Stimulated activated CD8-positive, alpha-beta memory T cell treated with anti-CD3 and anti-CD28 coated beads, Interleukin-7, amount 100 ng/mL, for 48 hours (primary cell): ENCODE measurements at places on chromosomes 13 and 19.

DNA sequence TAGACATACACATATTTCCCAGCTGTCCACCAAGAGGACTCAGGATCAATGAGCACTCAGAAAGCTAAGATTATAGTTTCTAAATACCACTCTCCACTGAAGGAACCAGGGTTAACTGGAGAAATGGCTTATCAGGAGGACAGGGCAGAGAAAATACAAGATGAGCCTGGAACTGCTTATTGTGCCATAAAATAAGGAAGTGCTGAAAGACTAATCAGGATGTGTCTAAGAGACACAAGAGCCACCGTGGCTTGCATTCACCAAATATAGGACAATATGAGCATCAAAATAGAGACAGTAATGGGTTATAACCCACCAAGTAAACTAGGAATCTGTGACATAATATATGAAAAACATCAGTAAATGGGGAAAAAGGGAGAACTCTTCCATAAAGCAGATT is 32.8 kb downstream of the KLF12 start:
- DNase-seq, result no peak

DNA sequence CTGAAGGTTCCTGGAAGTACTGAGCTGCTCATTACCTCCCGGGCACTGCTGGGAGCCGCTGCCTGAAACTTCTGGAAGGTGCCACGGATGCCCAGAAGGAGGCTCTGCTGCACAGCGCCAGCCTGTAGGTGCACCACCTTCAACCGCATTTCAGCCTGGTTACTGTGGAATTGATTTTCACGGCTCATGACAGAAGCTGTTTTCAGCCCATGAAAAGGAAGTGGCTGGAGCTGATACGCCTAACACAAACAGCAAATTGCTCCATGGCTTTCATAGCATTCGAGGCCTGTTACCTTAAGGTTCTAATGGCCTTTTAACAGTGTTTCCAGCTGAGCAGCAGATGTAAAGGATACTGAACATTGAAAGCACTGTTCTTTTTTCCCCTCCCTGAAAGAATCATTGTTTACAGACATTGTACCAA is 22.0 kb downstream of the GPC6 start:
- DNase-seq, result no peak

DNA sequence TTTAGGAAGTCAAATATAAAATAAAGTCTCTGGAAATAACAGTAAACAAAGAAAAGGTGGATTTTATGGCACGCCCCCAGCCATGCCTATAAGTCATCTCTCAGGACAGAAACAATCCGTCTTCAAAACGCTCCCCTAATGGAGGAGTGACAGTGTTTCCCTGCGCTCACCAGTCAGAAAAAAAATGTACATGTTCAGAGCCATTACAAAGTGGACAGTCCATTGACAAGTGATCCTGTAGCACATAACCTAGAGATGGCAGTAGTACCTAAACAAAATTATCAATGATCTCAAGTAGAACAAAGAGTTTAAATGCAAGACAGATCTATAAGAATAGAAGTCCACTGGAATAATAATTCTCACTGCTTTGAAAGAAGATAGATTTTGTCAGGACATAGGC is 891.7 kb upstream of the MIR17HG start:
- DNase-seq, result no peak

GRCh38 chr19:54201172-54201701 is 579 bp downstream of the RPS9 start:
- DNase-seq, result no peak

GRCh38 chr13:80988391-80989151 is 647.6 kb upstream of the SPRY2 start:
- DNase-seq, result no peak

DNA sequence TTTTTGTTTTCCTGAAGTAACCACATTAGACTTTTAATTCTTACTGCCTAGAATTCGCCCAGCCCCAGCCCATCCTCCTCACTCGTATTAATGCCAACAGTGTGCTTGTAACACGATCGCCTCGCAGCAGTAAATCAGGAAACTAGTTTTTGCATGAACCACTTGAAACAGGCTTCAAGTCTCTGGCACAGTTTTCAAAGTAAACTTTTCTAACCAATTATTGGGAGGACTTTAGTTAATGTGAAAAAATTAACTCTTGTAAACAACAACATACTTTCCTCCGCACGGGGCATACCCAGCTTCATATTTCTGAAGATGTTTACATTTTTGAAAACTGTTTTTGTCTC is 39.2 kb downstream of the TNFRSF19 start:
- no peak for DNase-seq

GRCh38 chr13:27833206-27833605 is 40.9 kb downstream of the GSX1 start:
- no peak for DNase-seq

DNA sequence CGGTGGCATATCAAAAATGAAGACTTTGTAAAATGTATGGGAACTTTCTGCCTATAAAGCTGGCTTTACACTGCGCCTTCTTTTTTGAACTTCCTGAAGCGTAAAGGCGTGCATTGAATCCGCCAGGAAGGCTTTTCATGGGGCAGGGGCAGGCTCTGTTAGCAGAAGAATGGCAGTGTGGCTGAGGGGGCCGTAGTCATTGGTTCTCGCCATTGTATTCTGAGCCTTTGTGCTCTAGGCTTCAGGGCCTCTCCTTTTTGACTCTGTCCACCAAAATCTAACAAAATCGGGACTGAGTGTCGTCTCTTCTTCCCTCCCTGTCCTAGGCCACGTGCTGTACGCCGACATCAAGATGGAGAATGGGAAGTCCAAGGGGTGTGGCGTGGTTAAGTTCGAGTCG is 14.1 kb downstream of the PRAM1 start:
- DNase-seq, result no peak

GRCh38 chr13:89822467-89822866 is 1525.0 kb upstream of the MIR17HG start:
- DNase-seq, result no peak

GRCh38 chr19:54616821-54617560 is 13.3 kb upstream of the LILRB1 start:
- no peak for DNase-seq

DNA sequence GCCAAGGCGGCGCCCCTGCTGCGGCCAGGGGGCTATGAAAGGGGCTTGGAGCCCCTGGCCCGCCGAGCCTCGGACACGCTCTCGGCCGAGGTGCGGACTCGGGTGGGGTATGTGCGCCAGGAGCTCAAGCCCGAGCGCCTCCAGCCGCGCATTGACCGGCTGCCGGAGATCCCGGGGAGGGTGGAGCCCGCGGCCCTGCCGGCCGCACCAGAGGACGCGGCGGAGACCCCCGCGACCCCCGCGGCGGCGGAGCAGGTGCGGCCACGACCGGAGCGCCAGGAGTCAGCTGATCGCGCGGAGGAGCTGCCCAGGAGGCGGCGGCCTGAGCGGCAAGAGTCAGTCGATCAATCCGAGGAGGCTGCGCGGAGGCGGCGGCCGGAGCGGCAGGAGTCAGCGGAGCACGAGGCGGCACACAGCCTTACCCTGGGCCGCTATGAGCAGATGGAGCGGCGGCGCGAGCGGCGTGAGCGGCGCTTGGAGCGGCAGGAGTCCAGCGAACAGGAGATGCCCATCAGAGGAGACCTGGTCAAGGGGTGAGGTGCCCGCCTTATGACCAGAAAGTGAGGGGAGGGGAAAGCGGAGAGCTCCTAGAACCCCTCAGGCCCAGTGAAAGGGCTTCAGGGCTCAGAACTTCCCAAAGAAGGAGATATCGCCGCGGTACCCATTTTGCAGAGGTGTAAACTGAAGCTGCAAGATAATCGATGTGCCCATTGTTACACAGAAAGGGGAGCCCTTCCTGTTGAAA is 8.8 kb upstream of the SHKBP1 start:
- no peak for DNase-seq

- DNase-seq, result no peak
Measured at GRCh38 chr19:45409557-45409920, 3.1 kb downstream of the POLR1G start.

DNA sequence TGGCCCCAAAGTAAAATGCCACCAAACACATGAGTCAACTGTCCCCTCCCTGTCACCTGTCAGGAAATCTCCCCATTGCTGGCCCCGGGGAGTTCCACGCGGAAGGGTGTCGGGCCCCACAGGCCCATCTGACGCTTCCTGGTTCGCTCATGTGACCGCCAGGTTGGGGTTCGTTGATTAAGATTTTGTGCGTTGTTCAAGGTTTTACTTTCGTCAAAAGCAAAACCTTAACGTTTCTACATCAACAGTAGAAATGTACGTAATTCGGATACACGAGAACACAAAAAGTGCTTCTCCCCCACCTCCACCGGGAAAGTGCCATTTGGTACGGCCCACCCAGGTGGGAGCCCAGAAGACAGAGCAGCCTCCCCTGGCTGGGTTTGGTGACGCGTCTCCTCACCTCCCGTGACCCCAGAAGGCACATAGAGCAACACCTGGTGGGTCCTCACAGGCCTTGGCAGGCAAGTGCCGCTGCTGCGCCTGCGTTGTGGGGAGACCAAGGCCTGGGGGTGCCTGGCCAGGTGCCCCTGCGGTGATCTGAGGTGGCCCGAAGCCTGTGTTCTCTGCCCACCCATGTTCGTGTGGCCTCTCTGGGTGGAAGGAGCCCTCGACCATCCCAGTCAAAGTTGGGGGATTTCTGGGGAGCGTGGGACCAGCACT is 161.6 kb downstream of the KDM4B start:
- DNase-seq, result no peak

- DNase-seq, result no peak
Measured at GRCh38 chr19:17821190-17821589, at the start of gene INSL3. Gene INSL3, minus strand, starts transcription at chr19:17821519. Its CDS starts 13 bp downstream, at chr19:17821506.

DNA sequence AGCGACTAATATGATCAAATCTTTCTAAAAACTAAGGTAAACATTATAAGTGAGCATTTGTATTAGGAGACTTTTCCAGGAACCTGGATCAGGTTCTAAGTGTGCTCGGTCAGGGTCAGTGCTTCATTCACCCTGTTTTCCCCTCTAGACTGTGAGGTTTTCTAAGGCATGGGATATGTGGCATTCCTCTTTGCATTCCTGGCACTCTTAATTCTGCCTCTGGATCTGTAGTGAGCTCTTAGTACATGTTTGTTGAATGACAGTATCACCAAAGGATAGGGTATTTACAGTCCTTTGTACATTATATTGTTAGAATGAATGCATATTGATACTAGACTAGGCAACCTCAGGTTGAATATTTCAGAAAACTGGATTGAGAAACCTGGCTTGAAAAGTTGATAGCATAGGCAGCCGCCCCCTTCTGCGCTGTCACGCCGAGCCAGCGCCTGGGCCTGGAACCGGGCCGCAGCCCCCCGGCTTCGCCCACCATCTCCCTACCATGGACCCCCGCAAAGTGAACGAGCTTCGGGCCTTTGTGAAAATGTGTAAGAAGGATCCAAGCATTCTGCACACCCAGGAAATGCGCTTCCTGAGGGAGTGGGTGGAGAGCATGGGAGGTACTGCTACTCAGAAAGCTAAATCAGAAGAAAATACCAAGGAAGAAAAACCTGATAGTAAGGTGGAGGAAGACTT is 156.5 kb downstream of the KCNRG start:
- DNase-seq, result no peak

DNA sequence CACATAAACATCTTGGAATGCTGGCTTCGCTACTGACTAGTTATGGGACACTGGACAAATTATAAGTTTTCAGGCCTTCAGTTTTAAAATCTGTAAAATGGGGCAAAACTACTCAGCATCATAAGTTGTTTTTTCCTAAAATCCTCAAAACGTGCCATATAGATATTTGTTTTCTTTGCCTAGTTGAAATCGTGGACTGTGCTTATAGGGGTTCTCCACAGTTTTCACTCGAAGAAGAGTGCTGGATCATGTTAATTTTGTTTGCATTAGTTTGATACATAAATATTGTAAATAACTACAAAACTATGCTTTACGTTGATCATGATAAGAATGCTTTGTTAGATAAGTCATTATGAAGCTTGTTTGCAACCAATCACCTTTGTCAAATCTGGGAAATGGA is 313.4 kb downstream of the OXGR1 start:
- no peak for DNase-seq

GRCh38 chr19:13669780-13670355 is 94.5 kb upstream of the MRI1 start:
- no peak for DNase-seq

DNA sequence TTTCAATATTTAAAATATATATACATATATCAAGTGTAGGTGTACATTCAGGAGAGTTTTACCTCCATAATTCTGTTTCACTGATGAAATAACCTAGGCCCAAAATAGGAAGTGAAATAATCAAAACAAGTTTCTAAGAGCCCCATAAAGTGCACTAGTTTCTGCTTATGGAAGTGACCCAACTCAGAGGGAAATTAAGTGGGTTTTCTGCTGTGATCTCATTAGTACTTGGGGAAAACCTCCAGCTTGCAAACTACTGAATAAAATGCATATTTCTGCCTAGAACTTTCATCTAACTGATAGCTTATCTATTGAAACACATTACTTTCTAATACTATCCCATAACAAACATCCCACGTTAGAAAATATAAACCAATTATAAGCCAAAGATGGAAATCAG is 45.4 kb upstream of the MIR17HG start:
- no peak for DNase-seq

GRCh38 chr13:50693727-50694126 is 149.8 kb downstream of the DLEU7 start:
- DNase-seq, result no peak

GRCh38 chr13:77398825-77399620 is 72.1 kb upstream of the MYCBP2 start:
- DNase-seq, result no peak

DNA sequence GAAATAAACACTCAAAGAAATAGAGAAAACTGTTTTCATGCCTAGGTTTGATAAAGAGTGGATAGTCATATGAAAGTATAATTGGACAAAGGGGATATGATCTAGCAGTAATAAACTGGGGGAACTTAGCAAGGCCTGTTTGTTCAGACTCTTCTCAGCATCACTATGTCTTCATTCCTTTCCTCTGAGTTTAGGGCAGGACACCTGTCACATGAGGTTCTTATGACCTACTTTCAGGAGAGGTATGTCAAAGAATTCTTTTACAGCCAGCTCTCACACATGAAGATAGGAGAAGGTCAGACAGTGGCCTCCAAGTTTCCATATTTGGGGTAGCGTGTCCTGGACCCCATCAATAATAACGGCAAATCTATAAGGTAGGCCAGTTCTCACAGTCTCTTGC is 11.4 kb upstream of the RFXAP start:
- DNase-seq, result no peak

DNA sequence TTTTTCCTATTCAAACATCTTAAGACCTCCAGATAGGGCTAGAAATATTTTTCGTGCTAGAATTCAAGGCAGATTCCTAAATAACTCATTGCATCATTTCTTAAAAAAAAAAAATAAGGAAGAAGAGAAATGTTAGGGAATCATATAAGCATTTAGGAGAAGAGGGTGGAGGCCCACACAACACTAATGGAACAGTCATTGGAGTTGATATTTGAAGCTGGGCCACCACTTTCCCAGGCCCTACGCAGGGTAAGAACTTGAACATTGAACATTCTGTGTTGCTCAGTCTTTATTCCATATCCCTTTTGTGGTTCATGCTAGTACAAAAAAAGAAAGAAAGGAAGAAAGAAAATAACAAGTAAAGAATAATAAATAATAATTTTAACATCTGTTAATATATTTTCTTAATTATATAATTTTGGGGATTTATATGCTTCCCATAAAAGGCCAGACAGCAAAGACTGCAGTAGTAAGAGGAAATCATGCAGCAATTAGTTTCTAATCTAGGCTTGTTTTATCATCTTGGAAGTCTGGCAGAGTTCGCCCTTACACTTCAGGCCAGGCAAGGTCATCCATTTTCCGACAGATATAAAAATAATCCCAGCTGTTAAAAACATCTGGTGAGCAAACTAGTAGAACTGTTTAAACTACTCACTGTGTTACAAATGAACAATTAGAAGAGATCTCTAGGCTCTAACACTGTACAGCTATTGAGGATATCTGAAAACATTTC is 127.7 kb downstream of the FRY start:
- no peak for DNase-seq
